ENCODE measurements at places on chromosomes 6 and 20.

DNA sequence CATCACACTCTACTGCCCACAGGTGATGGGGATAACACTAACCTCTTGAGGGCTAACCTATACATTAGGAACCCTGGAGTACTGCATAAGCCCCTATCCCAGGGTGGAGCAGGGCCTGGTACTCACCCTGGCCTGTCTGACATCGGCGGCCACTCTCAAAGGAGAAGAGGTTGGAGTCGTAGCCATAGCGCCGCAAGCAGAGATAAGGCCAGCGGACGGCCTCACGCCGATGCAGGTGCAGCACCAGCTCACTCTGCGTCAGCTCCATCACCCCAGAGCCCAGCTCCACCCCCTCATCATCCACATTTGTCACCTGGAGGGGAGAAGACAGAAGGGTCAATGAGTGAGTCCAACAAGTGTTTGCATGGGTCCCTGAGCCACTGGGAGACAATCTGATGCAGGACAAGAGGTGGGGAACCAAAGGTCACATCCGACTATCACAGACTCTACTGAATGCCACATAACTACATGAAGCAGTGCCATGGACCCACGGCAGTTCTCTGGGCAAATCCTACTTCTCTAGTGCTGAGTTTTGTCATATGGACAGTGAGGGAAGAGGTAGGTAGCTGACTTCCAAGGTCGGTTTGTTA lies 4.3 kb downstream of the FRS3 start:
- no peak for DNase-seq

GRCh38 chr6:168906391-168906790 lies 347.3 kb downstream of the THBS2 start:
- DNase-seq = no peak

DNA sequence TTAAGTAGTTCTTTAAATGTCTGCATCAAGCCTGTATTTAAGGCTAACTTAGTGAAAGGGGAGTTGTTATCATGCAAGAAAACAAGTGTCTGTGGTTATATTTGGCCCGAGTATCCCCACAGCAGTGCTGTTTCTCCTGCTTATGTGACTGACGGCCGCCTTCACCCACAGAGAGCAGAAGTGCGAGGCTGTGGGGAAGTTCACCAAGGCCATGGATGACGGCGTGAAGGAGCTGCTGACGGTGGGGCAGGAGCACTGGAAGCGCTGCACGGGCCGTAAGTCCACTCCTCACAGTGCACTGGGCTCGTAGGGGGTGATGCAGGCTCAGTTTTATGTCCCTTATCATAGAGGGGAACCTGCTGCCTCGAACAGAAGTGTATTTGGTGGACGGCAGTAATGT lies 53.2 kb upstream of the SYNJ2 start:
- no peak for DNase-seq

DNA sequence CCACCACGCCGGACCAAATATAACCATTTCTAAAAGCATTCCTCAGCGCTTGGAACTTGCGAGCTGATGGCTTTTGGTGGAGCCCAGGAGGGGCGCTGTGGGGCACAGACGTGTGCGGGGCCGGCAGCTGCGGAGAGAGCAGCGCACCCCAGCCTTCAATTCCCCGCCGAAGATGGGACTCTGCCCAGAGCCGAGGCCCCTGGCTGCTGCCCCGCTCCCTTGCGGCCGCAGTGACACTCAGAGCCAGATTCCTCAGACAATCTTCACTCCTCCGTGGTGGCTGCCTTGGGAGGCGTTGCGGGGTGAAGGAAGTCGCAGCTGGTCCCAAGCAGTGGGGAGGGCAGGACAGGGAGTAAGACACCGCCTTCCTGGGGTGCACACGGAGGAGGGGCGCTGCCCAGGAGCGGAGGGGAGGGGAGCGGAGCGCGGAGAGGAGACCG lies 87.7 kb downstream of the TMEM242 start:
- no peak for DNase-seq

- DNase-seq = no peak
These were observed 280.5 kb upstream of the JAG1 start for GRCh38 chr20:10954137-10954840.

DNA sequence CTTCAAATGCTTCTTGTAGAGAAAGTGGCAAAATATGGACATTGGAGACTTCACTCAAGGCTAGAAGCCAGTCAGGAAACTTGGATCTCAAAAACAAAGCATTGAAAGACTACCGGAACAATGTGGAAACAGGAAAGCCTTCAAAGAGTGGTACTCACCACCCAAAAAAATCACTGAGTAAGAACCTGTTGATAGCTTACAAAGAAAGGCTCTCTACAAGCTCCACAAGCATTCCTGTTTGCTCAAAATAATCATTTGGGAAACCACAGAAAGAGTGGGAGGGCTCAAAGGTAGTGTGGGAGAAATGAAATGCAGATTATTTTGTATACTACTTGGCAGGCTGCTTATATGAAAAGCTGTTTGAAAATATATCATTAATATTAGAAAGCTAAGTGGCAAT lies 9.5 kb upstream of the DST start:
- DNase-seq = no peak

GRCh38 chr20:43028470-43028869 lies 161.2 kb downstream of the PTPRT start:
- DNase-seq = no peak

- DNase-seq = no peak
These were observed 30.2 kb downstream of the PHACTR3 start for GRCh38 chr20:59634435-59635005.

DNA sequence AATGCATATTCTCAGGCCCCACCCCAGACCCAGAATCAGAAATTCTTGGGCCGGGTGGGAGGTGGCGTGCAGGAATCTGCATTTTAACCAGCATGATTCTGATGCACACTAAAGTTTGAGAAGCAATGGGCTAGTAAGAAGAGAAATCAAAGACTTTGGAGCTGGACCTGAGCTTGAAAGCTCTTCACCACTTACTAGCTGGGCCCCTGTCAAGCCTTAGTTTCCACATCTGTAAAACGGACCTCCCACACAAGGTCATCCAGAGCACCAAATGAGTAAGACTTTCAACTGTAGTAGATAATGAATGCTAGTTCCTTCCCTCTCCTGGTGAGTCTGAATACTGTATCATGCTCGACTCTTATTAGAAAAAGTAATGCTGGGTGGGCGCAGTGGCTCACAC lies 87.0 kb downstream of the TBC1D7 start:
- no peak for DNase-seq

DNA sequence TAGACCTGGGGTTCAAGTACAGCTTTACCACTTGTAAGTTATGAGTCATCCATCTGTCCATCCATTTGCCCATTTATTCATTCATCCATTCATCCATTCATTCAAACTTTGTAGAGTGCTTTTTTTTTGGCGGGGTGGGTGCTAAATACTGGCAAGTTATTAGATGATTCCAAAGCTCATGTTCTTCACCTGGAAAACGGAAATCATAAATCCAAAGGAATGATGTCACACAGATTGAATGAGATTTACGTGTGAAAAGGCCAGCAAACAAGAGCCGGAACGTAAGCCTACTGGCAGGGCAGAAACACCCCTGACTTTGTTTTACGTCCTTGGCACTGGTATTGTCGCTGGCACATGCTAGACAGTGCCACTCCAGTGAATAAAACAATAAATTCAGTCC lies 480.9 kb upstream of the CHD6 start:
- no peak for DNase-seq

DNA sequence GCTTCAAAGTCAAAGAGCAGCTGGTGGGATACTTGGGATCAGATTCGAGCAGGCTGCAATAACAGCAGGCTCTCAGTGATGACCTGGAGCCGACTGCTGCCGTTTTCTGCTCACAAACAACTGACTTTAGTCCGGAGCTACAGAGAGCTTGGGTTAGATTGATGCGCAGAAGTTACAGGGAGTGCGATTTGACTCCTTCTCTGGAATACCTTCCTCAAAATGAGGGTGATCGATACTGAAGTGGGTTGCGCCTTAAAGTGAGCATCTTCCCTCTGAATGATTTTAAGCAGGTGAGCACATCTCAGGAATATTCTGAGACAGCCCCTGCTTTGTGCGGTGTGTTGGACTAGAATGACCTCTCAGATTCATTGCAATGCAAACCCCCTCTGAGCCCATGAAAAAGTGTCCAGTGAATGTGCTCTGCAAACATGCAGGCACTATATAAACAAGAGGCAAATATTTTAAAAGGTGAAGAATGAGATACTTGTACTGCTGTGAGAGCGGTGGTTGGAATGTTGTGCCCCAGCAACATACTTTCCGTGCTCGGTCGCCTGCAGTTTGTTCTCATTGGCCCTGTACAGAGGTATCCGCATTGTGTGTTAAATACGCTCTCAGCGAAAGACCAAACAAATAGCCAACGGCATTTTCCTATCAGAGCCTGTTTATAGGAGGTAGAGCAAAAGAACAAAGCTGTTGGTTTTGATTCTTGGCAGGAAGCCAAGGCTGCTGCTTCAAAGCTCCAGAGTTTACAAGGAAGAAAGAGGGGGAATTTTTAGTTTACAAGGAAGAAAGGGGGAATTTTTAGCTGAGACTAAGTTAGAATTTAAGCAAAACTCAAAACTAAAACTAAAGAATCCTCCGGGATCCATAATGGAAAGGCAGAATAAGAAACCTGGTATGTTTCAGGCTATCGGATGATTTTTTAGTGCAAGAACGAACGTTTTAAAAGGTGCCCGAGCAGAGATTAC lies 67.7 kb downstream of the PHACTR2 start:
- no peak for DNase-seq

- no peak for DNase-seq
These were observed 16.3 kb downstream of the AFDN start for GRCh38 chr6:167843023-167843422.

GRCh38 chr6:120202878-120203277 lies 853.3 kb upstream of the MAN1A1 start:
- no peak for DNase-seq

DNA sequence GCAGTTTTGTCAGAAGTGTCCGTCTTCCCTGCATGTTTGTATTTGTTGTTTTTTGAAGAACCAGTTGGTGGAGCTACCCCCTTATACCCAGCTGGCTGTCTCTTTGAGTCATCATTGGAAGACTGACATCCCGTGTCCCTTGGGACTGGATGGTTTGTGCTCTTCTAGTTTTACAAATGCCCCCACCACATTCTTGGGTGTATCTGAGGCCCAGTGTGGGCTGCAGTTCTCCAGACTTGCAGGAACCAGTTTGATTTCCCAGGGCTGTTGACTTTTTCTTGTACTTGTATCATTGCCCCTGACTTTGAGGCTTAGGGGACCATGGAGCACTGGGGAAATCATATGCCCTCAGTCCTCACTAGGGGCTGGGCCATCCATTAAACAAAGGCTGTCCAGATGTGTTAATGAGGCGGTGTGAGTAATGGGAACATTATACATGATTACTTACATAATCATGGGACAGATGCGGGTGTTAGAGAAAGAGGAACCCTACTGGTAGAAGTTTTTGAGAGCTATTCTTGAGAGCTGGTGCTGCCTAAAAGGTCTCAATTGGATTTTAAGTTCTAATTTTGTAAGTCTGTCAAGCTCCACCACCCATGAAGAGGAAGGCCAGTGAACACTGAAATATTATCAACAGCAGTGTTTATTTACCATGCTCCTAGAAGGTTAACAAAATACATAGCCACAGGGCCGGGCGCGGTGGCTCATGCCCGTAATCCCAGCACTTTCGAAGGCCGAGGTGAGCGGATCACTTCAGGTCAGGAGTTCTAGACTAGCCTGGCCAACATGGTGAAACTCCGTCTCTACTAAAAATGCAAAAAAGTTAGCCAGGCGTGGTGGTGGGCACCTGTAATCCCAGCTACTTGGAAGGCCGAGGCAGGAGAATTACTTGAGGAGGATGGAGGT lies 8.5 kb downstream of the JARID2 start:
- DNase-seq = no peak

GRCh38 chr6:52409499-52409898 lies 10.6 kb upstream of the EFHC1 start:
- no peak for DNase-seq

DNA sequence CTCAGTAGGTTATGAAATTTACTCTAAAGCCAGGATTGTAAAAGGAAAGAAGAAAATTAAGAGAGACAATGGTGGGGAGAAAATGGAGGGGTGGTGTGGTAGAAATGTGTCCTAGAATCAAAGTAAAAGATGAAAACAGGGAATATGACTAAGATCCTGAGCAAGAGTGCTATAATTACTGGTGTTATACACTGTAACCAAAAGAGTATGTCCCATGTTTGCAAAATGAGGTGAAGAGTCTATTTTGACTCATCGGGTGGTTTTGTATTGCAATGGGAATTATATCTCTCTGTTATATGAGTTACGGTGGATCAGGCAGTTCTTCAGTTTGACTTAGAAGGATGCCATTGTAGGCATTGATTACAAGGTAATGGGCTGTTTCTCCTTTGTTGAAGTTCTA lies 8.5 kb downstream of the L3MBTL3 start:
- no peak for DNase-seq

DNA sequence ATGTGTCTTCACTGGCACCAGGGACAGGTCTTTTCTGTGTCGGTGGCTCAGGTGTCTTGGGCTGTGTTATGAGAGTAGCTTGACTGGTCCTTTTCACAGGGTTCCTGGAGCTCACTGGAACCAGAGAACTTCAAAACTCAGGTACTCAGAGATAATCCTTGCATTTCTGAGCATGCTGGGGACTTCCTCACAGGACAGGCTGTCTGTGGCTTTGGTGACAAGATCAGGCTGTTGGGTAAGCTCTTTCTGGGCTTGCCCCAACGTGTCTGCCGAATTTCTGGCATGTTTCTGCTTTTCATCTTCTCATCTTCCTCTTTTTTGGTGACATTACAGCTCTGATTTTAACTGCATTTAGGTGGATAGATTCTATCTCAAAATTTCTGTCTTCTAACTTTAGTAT lies 270.0 kb downstream of the CDH26 start:
- no peak for DNase-seq

DNA sequence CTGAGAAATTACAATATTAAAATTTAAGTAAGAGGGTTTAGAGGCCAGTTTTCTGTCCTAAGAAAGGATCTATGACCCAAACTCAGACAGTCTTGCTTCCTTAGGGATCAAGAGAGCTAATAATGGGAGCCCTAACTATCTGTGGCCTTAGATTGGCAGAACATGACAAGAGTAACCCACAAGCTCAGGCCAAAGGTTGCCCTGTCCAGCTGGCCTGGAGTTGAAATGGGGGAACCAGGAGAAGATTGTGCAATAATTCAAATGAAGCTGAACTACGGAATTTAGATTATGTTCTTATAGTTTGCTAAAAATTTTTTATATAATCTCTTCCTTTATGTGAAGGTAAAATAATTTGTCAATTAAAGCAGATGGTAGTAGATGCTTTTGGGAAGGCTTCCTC lies 26.4 kb downstream of the LAMA4 start:
- DNase-seq = no peak
